ENCODE measurements at places on chromosomes 4 and X.

DNA sequence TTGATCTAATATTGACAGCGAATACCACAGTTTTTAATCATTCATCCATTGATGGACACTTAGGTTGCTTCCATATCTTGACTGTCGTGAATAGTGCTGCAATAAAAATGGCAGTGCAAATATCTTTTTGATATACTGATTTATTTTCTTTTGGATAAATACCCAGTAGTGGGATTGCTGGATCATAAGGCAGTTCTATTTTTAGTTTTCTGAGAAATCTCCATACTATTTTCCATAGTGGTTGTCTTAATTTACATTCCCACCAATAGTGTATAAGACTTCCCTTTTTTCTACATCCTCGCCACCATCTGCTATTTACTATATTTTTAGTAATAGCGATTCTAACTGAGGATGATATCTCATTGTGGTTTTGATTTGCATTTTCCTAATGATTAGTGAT is 100.1 kb downstream of the SMARCA1 start:
- no peak for DNase-seq

GRCh38 chr4:19425146-19425545 is 826.6 kb upstream of the SLIT2 start:
- DNase-seq = no peak

- peak; percentile 6 for DNase-seq
Observed at GRCh38 chr4:55838356-55838755, 15.1 kb upstream of the EXOC1 start.

DNA sequence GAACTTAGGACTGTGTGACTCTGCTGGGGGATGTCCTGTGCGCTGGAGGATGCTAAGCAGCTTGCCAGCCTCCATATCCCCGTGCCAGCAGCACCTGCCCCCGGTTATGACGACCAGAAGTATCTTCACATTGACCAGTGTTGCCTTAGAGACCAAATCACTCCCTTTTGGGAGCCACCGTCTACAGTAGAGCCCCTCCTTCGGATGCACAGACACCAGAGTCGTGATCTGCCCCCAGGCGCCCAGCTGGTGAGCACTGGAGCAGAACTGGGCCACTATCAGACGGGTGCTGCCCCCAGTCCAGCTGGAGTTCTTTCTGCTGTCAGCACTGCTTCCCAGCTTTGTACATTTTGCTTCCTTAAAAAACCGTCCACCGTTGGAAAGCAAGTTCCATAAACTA is 30.0 kb upstream of the TADA2B start:
- DNase-seq = no peak

DNA sequence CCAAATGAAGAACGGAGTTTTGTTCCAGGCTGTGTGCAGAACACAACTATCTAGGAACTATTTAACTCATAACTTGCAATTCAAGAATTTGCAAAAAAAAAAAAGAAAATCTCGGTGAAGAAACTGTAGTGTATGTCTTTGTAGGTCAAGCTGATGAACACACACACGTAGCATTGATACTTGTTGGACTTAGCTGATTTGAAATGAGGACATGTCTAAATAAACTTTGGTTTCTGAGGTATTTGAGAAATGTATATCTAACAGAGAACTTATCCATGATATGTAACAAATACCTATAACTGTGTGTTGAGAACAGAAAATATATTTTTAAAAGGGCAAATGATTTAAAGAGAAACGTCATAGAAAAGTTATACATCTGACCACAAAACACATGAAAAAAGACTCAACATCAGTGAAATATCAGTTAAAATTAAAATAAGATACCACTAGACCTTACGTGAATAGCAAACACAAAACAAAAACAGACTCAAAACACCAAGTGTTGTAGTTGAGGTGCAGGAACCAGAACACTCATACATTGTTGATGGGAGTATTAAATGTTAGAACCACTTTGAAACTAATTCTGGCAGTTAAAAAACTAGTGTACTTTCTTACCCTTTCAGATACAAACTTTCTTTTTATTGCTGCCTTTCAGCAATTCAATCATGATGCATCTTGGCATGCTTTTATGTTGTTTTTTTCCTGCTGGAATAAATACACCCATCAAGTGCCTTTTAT is 1535.8 kb upstream of the PCDH10 start:
- DNase-seq = peak; percentile 19

- no peak for DNase-seq
Observed at GRCh38 chrX:71053217-71053621, 14.9 kb downstream of the SNX12 start.

DNA sequence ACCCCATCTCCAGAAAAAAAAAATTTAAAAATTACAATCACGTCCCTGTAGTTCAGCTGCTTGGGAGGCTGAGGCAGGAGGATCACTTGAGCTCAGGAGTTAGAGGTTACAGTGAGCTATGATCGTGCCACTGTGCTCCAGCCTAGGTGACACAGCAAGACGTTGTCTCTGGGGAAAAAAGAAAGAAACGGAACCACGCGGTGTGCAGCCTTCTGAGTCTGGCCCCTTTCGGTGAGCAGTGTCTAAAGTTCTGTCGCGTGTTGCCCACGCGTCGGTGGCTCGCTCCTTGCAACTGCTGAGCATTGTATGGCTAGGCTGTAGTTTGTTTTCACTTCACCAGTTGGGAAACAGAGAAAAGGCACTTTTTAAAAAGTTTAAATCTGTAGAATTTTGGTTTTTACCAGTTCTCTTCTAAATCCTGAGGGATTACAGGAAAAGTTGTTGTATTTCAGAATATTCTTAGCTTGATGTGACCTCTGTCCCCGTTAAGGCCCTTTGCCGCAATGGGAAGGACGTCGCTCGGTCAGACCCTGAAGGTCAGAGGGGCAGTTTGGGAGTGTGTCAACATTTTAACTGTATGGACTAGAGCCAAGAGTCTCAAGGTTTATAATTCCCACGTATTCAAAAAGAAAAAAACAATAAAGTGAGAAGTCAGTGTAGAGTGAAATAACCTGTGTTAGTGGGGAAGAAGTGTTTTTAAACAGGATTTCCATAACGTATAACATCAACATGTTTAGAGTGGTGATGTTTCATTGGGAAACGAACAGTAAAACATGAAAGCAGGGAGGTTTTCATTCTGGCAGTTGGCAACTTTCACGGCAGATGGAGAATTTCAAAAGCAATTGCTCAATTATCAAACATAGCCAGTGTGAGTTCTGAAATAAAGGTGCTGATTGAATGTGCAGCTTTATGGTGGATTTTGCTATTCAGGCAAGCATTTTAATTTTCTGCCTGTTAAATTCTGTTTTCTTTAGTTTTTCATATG is 45.8 kb upstream of the MSANTD1 start:
- no peak for DNase-seq

DNA sequence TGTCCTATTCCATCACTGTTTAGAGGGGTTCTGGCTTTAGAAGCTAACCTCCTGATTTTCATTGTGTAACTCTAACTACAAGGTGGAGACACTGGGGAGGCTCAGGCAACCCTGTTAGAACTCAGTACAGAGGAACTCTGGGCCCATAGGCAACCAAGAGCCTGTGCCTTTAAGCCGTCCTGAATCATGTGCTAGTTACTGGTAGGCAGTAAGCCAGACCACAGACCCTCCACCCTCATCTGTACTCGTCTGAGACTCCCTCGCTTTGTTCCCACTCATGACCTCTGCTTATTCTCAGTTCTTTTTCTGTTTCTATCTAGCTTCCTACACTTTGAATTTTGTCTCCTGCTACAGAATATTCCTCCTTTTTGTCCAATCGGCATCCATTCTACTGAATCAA is 31.4 kb downstream of the TBC1D1 start:
- DNase-seq = peak; percentile 7

GRCh38 chrX:11137543-11138139 is 26.5 kb downstream of the HCCS start:
- peak; percentile 43 for DNase-seq

DNA sequence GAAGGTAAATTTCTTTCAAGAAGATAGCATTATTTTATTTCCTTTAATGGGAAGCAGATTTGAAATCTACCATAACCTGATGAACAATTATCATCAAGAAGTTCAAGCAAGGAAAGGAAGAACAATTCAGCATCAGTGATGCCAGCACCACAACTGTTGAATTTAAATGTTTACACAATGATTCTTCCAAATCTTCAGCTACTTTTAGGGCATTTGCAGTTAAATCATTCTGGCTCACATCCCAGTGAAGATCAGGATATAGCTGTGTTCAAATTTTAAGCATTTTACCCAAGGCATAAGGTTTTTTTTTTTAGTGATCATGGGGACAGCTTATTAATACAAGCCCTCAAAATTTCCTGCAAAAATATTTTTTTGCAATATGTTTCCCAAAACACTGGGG is 112.9 kb downstream of the SHISA3 start:
- DNase-seq = no peak

DNA sequence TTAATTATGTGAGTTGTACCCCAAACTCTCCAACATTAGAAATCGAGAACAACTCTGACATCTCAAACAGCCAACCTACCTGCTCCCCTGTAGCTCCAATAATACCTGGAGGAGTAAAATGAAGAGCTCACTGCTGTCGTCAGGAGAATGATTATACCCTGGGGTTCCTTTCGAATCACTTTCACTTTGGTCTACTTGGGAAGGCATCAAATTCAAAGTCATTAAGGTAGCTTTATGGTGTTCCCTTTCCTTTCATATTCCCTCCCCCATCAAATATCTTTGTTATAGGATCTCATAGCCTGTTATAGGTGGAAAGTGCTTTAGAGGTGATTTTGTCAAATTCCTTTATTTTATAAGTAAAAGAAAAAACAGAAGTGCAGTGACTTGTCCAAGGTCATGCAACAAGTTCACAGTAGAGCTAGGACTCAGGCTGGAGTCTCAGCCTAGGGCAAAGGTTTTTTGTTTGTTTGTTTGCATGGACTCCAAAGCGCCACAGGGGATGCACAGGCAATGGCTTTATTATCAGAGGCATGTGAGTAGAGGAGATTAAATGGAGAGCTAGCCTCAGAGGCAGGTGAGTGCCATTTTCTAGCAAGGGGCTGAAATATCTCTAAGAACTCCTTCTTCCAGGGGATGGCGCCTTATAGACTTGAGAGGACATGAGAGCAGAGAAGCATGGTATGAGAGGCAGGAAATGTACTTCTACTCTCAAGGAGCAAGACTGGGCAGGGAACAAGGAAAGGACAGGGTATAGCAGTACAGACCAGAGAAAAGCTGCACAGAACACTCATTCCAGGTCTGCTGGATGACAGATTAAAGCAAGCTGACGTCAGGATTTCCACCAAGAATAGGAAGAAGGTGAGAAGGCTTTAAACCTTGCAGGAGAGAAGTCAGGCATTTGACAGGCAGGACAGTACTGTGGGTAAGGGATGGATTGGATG is 262.1 kb upstream of the GPC4 start:
- DNase-seq = no peak

GRCh38 chrX:39367416-39367815 is 566.2 kb downstream of the MID1IP1 start:
- DNase-seq = no peak

GRCh38 chrX:134885336-134886001 is 105.3 kb upstream of the SMIM10 start:
- DNase-seq = no peak

GRCh38 chr4:78565971-78566372 is 14.4 kb downstream of the ANXA3 start:
- peak; percentile 40 for DNase-seq

DNA sequence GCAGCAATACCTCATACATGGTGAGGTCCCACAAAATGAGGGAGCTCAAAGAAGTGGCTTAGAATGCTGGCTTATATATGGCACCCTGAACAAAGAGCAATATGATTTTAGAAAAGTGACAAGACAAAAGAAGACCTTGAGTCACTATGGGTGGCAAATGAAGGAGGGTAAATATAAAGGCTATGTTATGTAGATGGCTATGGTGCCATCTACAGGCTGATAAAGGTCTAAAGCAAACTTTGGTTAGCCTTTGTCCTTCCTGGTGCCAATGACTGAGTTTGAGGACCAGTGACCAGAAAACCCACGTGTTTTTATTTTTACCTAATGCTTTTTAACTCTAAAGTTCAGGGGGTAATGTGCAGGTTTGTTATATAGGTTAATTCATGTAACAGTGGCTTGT is 151.8 kb downstream of the CCNG2 start:
- DNase-seq = peak; percentile 35

DNA sequence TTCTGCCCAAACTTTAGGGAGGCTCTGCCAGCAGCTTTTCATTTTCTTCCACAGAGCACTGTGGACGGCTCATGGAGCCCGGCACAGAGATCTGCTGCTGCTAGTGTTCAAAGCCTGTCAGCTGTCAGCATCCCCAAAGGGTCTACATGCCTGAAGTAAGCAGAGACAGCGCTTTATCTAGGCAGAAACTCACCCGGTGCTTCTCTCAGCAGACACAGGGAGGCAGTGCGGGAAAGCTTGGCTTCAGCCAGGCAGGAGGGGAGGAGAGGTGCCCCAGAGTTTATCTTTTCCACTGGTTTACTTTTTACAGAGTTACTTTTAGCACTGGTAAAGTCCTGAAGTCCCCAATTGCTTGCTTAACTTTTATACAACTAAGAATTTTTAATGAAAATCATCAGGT is 339.3 kb downstream of the NKX6-1 start:
- no peak for DNase-seq

DNA sequence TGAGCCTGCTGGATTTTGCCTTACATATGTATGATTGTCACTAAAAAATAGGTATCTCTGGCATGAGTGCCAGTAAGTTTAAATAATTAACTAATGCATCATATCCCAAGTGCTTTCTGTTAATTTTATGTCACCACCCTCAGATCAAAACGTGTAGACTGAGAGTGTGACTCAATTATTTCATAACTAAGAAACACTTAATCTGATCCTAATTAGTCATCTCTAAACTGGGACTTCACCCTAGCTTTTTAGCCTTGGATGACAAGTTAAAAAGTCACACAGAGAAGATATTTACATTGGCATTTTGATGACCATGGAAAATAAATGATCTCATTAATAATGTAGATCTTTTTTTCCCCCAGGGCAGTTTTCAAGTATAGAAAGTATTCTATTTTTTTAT is 23.1 kb upstream of the SLC6A14 start:
- DNase-seq = no peak

DNA sequence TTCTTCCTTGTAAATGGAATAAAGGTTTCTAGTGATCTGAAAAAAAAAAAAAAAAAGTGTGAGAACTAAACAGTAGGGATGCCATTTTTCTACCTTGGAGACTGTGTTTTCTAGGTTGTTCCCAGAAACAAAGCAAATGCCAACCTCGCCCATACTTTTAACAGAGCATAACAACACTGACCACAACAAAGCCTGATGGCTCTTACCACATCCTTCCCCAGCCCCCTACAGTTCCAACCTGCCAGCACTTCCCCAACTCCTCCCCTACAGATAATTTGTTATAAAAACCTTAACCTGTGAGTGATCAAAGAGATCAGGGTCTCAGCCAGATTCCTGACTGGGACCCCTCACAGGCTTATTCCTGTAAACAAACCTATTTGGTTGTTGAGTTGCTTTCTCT is 940.0 kb downstream of the SH3BGRL start:
- DNase-seq = no peak

GRCh38 chrX:48475296-48475695 is 703 bp upstream of the FTSJ1 start:
- no peak for DNase-seq

DNA sequence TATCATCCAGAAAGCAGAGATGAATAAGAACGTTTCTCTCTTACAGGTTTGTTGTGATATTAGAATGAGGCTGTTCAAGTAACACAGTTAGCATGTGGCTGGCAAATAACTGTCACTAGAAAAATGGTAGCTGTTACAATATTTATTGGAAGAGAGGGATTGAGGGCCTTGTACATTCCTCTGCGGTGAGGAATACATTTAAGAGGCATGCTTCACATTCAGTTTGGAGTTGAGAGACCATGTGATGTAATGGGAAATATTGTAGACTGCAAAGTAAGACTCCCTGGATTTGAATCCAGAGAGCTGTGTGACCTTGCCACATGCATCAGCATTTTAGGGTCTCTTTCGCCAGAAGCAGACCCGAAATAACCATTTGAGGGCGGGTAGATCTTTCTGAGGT is 104.8 kb upstream of the KIT start:
- peak; percentile 76 for DNase-seq
